Mucosa of gallbladder (tissue), 1 donor: ENCODE measurements at places on chromosomes 4 and X. TPM values are rescaled to one million over a fixed set of nuclear protein-coding genes. Genes with fewer than 3 reads are reported as not detected.

TMEM31 gene
- total RNA-seq: not detected

ADH1C gene
- 41.6 TPM for total RNA-seq

GNL3L gene
- 32.9 TPM for total RNA-seq

PPEF2 gene
- not detected for total RNA-seq

ADGRG4 gene
- not detected for total RNA-seq

NEXMIF gene
- 1.0 TPM for total RNA-seq

SAT1 gene
- 303 TPM for total RNA-seq

PCDH19 gene
- total RNA-seq: 0.66 TPM

- no peak for DNase-seq
Observed at GRCh38 chr4:13920111-13920875, 292.8 kb upstream of the BOD1L1 start.

DNA sequence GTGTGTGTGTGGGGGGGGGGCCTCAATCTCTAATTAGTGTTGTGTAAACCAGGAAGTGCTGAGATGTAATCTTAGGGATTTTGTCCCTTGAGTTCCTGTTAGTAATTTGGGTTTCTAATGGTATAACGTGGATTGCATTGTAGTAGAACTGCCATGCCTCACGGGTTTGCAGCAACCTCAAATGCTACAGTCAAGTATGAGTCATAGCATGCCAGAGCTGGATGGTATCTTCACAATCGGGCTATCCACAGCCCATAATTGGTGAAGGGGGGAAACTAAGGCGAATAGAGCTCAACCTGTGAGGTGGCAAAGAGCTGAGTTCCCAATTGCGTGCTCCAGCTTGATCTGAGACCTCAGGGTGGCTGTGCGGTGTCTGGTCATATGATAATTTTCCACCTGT lies 2.2 kb upstream of the FMR1NB start:
- no peak for DNase-seq

DNA sequence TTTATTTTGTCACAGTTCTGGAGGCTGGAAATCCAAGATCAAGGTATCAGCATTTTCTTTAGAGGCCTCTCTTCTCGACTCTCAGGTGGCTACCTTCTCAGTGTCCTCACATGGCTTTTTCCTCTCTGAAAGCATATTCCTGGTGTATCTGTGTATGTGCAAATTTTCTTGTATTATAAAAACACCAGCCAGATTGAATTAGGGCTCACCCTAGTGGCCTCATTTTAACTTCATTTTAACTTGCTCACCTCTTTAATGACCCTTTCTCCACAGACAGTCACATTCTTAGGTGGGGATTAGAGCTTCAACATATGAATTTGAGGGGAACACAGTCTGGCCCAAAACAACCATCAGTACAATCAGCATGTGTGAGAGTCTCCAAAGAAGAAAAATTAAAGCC lies 542.4 kb upstream of the FAM241A start:
- DNase-seq: no peak

DNA sequence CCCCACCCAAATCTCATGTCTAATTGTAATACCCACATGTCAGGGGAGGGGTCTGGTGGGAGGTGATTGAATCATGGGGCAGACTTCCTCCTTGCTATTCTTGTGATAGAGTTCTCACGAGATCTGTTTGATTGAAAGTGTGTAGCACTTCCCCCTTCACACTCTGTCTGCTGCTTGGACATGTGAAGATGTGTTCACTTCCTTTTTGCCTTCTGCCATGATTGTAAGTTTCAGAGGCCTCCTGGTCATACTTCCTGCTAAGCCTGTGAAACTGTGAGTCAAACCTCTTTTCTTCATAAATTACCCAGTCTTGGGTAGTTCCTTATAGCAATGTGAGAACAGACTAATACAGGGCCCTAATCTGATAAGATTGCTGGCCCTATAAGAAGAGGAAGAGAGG lies 1514.8 kb downstream of the RPA4 start:
- no peak for DNase-seq

DNA sequence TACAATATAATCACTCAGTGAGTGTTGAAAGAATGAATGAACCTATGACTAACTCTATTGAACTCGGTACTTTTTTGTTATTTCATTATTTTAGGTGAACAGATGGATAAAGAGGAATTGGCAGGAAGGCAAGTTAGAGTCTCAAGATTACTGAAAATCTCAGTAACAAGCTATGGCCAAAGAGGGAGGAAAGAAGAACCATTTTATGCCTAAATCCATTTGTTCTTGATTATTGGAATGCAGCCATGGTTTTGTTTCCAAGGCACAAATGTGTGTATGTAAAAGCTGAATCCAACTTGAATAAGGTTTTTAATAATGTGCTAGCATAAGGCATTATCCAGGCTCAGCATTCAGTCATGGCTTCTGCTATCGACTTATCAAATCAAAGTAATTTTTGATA lies 196.4 kb downstream of the DTHD1 start:
- no peak for DNase-seq

DNA sequence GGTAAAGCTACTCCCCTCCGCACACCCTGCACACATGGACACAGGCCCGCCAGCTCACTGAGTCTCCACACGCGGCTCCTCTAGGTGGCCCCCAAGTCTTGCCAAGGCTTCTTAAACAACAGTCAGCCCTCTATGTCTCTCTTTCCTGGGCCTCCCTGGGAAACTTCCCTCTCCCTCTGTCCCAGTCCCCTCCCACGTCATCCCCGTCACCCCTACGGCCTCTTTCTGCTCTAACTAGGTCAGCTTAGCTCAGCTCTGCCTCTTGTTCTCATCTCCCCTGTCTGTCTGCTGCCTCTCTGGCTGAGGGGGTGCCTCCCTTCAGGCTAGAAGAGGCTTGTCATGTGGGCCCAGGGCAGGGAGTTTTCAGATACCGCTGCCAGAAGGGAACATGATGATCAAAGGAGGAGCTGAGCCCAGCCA lies 38.8 kb downstream of the SEPTIN6 start:
- DNase-seq: peak; percentile 24

DNA sequence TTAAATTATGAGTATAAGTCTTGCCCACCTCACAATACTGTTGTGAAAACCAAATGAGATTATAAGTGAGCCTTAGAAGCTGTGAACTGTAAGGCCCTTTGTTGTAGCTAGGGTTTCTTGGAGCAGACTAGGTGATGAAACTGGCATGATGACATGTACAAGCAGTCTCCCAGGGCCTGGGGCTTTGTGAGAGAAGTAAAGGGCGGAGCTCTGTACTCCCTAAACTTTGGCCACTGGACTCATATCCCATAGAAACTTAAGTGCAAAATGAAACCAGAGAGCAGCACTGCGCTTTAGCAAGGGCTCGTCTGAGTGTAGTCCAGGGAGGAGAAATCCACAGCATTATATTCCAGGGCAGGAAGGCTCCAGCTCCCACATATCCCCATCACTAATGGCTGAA lies 385.6 kb upstream of the FGF16 start:
- DNase-seq: no peak
